ENCODE measurements at places on chromosomes 11 and 22.
A peak's percentile ranks its signal among the peaks of the same experiment; 100 is the strongest.

GRCh38 chr11:78349114-78349513 is 68.5 kb downstream of the GAB2 start:
- DNase-seq: no peak

DNA sequence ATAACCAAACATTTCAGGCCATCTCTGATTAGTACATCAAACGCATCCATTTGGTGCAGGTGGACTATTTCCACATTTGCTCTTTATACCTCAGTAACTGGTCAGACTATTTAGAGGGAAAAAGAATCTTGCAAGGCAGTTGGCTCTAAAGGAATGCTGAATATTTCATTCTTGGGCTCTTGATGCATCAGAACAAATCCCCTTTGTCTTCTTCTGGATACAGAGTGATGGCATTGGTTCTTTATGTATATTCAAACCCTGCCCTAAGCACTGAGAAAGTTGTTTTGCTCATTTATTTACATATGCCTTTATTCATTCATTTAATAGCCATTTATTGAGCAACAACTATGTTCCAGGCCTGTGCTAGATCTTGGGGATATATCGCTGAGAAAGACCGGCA is 31.1 kb upstream of the RAB30 start:
- DNase-seq: no peak

- peak; percentile 54 for DNase-seq
These were observed 803.2 kb upstream of the CCDC90B start for GRCh38 chr11:84089072-84090057.

DNA sequence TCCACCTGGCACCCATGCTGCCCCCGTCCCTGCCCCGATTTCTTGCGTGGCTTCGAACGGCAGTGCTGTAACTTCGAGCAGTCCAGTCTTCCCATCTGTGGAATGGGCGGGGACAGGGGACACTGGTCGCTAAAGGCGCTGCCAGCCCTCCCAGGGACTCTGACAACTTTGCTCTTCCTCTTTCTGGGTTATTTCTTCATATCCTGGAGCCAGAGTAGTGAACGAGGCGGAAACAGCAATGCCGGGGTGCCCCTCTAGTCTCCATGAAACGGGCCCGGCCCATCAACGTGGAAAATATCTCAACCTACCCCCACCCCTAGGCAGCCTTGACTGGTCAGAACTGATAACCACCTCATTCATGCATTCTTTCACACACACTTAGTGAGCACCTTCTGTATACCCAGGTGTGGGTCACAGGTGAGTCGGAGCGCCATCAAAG is 42.8 kb downstream of the TRIOBP start:
- DNase-seq: no peak

- no peak for DNase-seq
These were observed 11.4 kb downstream of the TTLL8 start for GRCh38 chr22:50046481-50047245.

DNA sequence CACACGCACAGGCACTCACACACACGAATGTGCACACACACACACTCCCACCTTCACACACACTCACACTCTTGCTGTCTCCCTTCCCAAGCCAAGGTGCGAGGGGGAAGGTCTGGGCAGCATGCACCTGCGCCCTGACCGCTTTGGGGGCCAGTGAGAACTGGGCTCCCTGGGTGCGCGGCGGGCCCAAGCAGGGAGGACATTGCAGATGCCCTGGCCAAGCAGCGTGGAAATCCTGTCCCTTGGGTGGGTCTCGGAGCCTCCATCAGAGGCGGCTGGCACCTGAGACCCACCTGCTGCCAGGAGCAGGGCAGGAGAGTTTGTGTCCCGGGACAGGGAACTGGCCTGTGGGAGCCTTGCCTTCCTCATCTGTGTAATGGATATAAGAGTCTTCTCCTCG is 3.3 kb downstream of the CD81 start:
- no peak for DNase-seq

GRCh38 chr11:46898396-46899095 is 19.8 kb downstream of the LRP4 start:
- no peak for DNase-seq

DNA sequence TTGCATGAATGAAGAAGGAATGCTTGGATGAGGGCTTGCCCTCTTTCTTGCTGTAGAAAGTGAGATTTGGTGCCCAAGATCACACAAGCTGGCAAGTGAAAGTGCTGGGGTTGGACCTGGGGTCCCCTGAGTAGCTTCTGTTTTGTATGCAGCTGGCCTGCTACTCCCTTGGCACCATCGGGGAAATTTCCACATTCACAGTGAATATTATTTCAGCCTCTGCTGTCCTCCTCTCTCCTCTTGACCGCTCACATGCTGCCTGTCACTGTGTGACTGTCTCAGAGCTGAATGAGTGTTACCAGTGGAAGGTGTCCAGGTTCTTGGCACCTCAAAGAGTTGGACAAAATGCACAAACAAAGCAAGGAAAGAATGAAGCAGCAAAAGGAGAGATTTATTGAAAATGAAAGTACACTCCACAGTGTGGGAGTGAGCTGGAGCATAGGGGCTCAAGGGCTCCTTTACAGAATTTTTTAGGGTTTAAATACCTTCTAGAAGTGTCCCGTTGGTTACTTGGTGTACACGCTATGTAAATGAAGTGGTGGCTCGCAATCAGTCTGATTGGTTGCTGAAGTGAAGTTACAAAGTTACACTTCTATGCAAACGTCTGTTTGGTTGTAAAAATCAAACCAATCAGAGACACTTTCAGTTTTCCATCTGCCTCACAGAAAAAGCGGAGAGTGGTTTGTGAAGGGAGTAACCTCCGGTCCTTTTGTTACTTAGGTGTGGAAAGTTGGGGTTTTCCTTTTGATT is 87.4 kb downstream of the DEPDC5 start:
- no peak for DNase-seq

DNA sequence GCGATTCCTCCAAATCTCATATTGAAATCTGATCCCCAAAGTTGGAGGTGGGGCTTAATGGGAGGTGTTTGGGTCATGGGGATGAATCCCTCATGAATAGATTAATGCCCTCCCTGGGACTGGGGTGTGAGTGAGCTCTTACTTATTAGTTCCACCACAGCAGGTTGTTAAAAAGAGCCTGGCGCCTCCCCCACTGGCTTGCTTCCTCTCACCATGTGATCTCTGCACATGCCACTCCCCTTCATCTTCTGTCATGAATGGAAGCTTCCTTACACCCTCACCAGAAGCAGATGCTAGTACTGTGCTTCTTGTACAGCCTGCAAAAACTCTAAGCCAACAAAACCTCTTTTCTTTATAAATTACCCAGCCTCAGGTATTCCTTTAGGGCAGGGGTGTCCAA is 8.8 kb downstream of the RRAS2 start:
- DNase-seq: no peak

GRCh38 chr22:47150426-47150825 is 388.0 kb downstream of the TBC1D22A start:
- DNase-seq: no peak

GRCh38 chr11:68978626-68978930 is 2.2 kb downstream of the MRGPRD start:
- no peak for DNase-seq

DNA sequence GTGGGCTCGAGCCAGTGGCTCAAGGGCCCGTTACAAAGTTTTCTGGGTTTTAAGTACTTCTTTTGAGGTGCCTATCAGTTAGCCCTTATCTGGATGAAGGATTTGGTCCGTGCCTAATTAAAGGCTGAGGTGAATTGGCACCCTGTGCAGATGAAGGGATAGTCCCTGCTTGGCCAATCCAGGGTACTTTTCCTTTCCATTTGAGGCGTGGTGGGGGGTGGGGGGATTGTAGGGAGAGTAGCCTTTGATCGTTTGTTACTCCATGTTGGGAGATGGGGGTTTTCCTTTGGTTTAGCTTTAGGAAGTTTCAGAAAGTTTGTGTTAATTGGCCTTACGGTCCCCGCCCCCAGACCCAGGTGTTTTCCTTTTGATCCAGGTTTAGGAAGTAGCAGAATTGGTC is 170.8 kb downstream of the DDX10 start:
- DNase-seq: no peak

- DNase-seq: no peak
These were observed 7.3 kb downstream of the DGCR6L start for GRCh38 chr22:20312396-20313191.

DNA sequence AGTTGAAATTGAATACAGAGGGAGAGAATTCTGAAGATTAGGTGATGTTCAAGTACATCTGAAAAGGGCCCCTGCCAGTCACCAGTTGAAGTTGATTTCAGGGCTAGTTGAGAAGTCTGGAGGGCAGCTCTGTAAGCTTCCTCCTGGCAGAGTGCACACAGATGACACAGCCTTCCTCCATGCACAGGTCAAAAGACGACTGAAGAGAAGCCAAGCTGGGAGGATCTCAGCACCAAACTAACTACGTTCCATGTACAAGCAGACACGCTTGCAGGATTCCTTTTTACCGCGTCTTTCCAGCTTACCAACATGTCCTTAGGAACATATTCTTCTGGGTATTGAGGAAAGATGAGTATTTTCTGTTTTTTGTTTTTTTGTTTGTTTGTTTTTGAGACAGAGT is 7.9 kb downstream of the BARX2 start:
- no peak for DNase-seq

DNA sequence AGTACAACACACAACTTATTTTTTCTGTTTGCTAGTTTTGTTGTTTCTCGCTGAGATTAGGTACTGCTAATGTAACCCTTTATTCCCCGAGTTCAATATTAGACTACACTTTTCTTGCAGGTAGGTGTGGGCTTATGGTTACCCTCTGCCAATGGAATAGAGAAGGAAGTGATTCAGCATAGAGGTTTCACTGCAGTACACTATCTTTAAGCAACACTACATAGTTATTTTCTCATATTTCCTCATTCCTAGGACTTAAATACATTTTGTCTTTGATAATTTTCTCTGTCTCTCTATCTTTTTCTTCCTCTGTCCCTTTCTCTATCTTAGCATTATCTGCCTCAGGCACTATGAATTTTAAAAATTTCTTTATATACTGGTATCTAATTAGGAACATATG is 791.0 kb downstream of the FAM181B start:
- DNase-seq: no peak

DNA sequence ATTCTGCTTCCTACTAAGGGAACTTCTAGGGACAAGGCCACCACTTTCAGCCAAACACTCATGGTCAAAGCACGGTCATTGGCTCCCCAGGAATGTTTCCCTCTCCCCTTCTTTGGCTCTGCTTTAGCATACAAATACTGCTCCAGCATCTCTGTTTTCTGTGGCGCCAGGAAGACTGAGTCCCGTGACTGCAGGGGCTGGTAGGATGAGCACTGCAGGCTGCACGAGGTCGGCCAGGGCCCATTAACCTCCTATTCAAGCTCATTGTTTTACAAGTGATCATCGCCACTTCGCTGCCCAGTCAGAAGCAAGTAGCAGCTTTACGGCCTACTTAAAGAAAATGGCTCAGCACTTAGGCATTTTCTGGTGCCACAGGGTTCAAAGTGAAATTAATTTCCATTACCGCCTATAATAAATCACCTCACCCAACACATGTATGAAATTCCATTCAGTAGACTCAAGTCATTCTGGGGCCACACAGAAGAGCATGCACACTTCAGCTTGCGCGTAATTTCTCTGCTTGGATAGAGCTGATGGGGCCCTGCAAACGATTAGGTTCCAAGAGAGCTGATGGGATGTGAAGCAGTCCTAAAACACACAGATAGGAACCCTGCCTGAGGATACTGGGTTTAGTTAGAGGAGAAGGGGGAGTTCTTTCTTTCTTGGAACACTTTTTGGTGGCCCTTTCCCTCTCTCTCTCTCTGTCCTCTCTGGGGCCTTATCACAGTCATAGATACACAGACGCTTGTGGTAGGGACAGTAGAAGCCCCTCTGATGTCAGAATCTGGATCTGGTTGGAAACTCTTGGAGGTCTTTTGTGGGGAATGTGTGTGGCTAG is 173.7 kb downstream of the KIF18A start:
- no peak for DNase-seq

- DNase-seq: no peak
These were observed 152.9 kb upstream of the GRIA4 start for GRCh38 chr11:105456950-105457349.

DNA sequence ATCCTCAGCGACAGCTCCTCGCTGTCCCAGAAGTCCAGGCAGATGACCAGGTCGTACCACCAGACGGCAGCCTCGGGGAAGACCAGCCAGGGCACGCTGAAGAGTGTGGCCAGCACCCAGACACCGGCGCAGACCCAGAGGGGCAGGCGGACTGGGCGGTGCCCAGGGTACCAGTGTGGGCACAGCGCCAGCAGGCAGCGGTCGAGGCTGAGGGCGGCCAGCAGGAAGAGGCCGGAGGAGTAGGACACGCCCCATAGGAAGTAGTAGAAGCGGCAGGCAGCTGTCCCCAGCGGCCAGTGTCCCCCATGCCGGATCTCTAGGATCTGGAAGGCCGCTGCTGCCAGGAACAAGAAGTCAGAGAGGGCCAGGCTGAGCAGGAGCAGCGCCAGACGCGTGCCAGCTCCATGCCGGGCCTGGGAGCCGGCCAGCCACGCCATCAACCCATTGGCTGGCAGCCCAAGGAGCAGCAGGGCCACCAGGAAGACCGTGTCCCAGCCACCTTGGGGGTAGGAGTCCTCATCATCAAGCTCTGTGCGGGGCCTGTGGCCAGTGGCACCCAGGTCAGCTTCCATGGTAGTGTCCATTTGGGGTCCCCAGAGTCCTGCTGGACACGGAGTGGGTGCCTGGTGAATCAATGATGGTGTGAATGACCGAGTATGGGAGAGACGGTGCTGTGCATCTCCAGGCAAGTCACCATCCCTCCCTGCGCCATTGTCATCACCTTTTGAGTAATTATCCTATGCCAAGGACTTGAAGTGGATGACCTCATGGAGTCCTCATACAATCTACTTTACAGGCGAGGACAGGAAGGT is at the start of gene GPR152:
Gene GPR152 (minus strand): TSS at position 589 of the 812 bp plus-strand sequence. CDS start 5 bp downstream, at position 584.
- no peak for DNase-seq

- no peak for DNase-seq
These were observed 92.6 kb upstream of the PDGFD start for GRCh38 chr11:104256525-104256924.

DNA sequence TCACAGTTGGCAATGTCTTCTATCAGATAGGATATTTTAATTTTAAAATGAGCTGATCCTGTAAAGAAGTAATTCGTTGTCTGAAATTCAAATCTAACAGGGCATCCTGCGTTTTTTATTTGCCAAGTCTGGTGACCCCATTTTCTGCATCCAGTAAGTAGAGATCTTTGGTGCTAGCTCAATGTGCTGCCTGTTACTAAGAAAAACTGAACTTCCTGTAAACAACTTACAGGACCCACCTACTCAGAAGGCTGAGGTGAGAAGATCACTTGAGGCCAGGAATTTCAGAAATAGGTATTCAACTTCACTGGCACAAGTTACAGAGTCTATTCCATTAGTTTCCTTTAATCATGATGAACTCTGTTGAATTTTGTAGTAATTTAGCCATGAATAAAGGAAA is 4.0 kb downstream of the ARL14EP start:
- DNase-seq: no peak

- no peak for DNase-seq
These were observed 734 bp downstream of the SNU13 start for GRCh38 chr22:41687901-41688364.

- DNase-seq: no peak
These were observed 220.7 kb upstream of the UBASH3B start for GRCh38 chr11:122434786-122435185.

DNA sequence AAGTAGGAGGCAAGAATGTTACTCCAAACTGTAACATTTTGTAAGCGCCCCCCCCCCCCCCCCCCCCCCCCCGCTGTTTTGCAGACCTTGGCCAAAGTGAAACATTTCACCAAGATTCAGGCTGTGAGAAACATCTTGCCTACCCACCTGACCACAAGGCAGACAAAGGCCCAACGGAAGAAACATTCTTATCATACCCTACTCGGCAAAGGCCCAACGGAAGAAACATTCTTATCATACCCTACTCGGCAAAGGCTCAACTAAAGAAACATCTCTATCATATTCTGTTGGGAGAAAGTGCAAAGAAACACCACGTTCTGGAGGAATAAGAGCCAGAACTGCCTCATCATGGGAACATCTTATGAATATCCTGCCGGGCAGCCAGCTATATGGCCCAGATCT is 117.1 kb downstream of the JRKL start:
- DNase-seq: no peak

Data from NCI-H510A (cell line).